Stomach (tissue), 19 donors: ENCODE measurements at places on chromosomes 3 and 15.

- DNase-seq, result no peak
These were observed 53.4 kb downstream of the SIDT1 start for GRCh38 chr3:113585720-113586119.

DNA sequence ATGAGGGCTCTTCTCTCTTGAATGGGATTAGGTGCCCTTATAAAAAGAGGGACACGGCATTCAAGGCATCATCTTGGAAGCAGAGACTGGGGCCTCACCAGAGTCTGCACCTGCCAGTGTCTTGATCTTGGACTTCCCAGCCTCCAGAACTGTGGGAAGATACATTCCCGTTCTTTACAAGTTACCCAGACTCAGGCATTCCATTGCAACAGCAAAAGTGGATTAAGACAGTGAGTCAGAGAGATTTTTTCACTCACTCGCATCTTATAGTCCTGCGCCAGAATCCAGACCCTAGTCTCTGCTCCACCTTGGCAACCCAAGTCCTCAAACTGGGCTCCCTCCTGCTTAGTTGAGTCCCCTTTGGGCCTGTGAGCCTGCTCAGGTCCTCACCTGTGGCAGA, 2.7 kb downstream of the LCTL start:
- DNase-seq, result no peak

- DNase-seq, result no peak
These were observed 48.7 kb upstream of the HACD2 start for GRCh38 chr3:123633530-123633929.

- DNase-seq, result peak; percentile 63
These were observed 152.8 kb upstream of the BHLHE40 start for GRCh38 chr3:4826237-4827100.

- peak; percentile 75 for DNase-seq
These were observed at the start of gene SLCO3A1 for GRCh38 chr15:91853511-91853947. Gene SLCO3A1 (plus strand): TSS chr15:91853708.

GRCh38 chr15:99282121-99282520, 30.8 kb downstream of the LRRC28 start:
- no peak for DNase-seq

DNA sequence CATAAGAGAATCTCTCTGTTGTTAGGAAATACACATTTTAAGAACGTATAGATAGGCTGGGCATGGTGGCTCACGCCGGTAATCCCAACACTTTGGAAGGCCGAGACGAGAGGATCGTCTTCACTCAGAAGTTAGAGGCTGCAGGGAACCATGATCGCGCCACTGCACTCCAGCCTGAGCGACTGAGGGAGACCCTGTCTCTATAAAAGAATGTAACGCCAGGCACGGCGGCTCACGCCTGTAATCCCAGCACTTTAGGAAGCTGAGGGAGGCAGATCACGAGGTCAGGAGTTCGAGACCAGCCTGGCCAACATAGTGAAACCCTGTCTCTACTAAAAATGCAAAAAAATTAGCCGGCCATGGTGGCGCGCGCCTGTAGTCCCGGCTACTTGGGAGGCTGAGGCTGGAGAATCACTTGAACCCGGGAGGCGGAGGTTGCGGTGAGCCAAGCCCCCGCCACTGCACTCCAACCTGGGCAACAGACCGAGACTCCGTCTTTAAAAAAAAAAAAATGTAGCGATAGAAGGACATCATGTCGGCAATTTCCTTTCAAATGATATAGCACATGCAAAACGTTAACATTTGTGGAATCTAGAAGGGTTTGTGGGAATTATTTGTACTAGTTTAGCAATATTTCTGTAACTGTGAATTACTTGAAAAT, 730 bp upstream of the RPL14 start:
- no peak for DNase-seq

- DNase-seq, result peak; percentile 49
These were observed 16.8 kb upstream of the CRBN start for GRCh38 chr3:3196148-3196861.

DNA sequence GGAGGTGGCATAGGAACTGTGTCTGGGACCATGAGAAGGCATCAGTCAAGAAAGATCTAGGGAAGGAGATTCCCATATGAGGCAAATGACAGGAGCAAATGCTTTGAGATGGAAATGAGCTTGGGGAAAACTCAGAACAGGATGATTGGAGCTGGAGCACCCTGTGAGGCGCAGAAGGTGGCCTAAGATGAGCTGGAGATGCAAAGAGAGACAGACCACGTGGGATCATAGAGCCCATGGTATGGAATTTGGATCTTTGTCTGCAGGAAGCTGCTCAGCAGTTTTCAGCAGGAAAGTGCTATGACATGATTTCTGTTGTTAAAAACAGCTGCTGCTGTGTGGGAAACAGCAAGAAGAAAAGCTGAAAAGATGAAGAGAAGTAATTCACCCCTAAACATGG, 310.6 kb downstream of the MAGI1 start:
- no peak for DNase-seq

GRCh38 chr3:78101384-78101783, 1061.5 kb downstream of the ROBO2 start:
- DNase-seq, result peak; percentile 23

- DNase-seq, result no peak
These were observed 204.0 kb upstream of the NANOGP8 start for GRCh38 chr15:35289024-35289617.

DNA sequence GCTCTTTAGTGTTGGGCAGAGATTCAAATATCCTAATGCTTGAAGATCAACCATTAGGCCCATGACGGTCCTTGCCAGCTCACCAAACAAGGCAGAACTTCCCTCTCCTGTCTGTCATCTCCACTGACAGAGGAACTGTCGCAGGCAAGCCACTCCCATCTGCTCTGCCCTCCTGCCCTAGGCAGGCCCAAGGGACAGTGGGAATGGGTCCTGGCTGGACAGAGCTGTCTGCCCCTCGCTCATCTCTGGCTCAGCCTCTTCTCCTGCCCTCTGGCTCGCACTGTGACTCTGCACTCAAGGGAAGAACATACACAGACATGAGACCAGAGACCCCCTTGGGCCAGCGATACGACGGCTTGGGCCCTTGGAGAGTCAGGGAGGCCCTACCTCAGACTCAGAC, 7.6 kb upstream of the MUSTN1 start:
- DNase-seq, result no peak

GRCh38 chr3:178392511-178392926, 143.7 kb upstream of the KCNMB2 start:
- no peak for DNase-seq

- peak; percentile 65 for DNase-seq
These were observed 31.6 kb upstream of the SEMA3F start for GRCh38 chr3:50123394-50124051.

DNA sequence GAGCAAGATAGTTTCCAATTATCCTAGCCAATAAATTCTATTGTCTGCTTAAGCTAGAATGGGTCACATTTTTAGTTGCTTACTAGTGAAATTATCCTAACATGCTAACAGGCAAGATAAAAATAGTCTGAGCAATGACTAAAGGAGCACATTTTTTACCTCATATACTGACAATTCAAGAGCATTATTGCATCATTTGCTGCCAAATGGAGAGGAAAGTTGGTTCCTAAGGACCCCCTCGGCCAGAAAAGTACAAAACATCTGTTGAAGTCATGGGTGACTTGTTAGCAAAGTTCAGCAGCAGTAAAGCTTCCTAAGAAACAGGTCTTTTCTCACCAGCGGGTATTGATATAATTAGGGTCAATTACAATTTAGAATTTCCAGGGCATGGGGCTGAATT, 1001.0 kb downstream of the FHIT start:
- DNase-seq, result peak; percentile 5

DNA sequence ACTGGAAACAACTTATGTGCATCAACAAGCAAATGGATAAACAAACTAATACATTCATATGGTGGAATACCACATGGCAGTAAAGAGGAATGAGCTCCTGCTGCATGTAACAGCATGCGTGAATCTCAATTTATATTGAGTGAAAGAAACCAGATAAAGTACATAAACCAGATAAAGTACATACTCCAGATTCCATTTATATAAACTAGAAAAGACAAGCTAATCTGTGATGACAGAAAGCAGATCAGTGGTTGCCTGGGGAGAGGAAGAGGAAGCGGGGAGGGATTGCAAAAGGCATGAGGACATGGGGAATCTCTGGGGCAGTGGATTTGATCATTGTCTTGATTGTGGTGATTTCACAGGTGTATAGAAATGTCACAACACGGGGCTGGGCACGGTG, 34.2 kb downstream of the LIMD1 start:
- peak; percentile 55 for DNase-seq

- no peak for DNase-seq
These were observed 12.1 kb downstream of the FGF7 start for GRCh38 chr15:49435174-49435573.

DNA sequence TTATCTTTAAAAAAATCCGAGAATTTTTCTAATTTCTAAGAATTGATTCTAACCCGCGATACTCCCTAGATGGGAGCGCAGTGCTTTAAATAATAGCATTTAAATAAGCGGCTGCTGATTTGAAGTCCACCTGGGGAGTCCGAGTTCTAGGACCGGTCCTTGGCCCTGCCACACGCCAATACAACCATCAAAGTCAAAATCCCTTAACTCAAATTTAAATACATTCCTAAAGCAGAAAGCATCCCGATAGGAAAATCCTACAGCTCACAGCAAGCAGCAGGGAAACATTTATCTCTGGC, 508 bp upstream of the ECT2 start:
- no peak for DNase-seq

GRCh38 chr3:119631516-119631915, 28.9 kb downstream of the POPDC2 start:
- DNase-seq, result no peak

GRCh38 chr3:34782871-34783270, 856.5 kb upstream of the ARPP21 start:
- DNase-seq, result no peak

DNA sequence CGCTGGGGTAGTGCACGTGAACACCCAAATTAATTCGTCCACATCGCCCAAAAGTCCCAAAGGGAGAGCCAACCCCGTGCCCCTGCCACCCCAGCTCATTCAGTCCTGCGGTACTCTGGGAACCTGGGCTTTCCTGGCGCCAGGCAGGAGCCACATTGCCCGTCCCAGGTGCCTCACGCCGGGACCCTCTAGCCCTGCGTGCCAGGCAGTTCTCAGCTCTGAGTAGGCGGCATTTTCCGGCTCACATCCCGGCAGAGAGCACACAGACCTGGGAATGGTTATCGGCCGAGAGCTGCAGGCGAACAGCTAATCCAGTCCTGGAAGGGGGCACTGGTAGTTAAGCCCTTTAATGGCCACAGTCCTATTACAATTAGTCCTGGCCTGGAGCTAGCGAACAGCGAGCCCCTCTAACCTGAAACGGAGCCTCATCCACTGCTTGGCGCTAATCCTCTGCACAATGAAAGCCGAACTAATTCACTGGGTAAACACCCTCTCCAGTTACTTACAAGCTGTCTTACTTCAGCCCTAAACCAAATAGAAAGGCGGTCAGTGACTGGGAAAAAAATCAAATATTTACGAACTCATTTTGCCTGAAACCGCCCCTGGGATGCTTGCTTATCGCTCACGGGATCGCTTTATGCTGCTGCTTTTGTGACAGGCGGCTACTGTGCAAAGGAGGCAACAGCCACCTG, 254.6 kb upstream of the SOX14 start:
- DNase-seq, result no peak

GRCh38 chr15:90062023-90062442, 40.2 kb downstream of the IDH2 start:
- no peak for DNase-seq

- DNase-seq, result peak; percentile 66
These were observed 563 bp downstream of the PXYLP1 start for GRCh38 chr3:141231952-141232823.

DNA sequence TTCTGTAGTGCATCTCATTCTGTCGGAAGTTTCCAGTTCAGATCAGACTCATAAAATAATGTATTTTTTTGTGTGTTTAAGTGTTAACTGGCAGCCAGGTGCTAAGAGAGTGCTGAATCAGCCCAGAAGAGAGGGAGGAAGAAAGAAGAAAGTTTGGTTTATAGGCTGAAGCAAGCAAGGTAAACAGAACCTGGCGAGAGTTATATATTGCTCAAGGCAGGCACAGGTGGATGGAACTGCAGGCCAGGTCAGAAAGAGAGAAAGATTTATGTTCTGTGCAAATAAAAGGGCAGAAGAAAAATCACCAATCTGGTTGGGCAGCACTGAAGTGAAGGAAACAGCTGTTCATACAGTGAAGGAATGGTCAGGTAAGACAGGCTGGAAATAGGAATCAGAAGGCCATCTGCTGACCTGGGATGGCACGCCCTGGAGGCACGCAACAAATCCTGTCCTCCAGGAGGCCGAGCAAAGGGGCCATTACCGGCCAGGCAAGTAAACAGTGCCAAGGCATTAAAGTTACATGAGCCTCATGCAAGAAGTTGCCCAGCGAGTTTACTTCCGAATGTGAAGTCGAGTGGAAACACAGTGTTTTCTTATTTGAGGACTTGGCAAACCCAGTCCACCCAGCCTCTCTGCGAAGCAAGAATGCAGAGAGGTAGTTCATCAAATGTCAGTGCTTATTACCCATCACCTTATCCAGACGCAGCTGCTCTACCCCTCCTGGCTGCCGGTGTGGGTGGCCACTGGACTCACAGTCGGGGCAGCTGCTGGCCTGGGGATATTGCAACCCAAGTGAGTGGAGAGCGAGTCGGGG, 309.8 kb downstream of the VPS13C start:
- peak; percentile 50 for DNase-seq

DNA sequence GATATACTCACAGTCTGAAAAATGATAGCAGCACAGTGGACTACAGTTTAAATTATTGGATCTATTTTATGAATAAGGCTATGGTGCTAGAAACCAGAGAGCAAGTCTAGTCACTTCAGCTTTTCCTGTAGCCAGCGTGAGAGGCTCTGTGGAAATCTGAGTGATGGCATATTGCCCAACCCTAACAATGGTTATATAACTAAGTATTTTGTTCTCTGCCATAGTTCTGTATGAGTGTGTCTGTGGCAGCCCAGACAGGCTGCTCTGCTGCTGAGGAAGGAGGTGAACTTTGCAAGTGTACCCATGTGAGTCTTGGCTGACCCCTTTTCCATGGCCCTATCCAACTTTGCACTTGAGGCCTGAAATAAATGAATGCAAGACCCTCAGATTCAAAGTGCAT, 105.7 kb downstream of the LRTM1 start:
- peak; percentile 54 for DNase-seq

DNA sequence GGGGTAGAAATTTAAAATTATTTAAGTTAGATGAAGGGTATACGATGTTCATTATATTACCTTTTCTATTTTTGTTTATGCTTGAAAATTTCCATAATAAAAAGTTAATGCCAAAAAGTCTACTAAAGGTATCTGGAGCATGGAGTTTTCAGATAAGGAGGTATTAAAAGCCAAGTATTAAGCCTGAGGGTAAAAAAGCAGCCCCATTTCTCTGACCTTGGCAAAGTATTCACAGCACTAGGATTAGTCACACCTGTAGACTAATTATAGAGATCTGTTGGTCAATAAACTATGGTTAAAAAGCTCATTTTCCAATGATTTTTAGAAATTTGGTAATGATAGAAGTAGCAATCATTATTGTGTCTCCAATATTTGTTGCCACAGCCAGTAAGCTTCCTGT, 23.1 kb downstream of the XRN1 start:
- no peak for DNase-seq

GRCh38 chr3:34568766-34569165, 770.3 kb downstream of the PDCD6IP start:
- no peak for DNase-seq

GRCh38 chr15:61682891-61683735, 377.1 kb downstream of the VPS13C start:
- DNase-seq, result peak; percentile 59
